ENCODE measurements at places on chromosomes 11 and 22.

DNA sequence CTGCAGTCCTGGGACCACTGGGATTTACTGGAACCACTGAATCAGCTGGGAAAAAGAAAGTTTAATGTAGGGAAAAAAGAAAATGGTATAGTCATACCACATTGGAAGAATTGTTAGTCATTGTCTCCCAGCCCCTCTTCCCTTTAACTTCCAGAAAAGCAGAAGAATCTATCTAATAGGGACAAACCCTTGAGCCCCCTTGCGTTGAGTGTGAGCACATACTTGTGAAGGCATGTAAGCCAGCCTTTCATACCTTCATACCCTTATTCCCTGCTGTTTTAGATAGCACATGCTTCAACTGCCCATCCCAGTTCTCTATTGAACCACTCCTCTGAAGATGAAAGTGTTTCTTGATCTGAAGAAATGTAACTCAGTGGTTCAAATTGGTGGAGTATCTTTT lies 6.6 kb downstream of the TREH start:
- DNase-seq: no peak

- no peak for DNase-seq
Measured at GRCh38 chr11:116742104-116742503, 30.7 kb downstream of the BUD13 start.

- no peak for DNase-seq
Measured at GRCh38 chr11:39780131-39780530, 1679.3 kb downstream of the LRRC4C start.

DNA sequence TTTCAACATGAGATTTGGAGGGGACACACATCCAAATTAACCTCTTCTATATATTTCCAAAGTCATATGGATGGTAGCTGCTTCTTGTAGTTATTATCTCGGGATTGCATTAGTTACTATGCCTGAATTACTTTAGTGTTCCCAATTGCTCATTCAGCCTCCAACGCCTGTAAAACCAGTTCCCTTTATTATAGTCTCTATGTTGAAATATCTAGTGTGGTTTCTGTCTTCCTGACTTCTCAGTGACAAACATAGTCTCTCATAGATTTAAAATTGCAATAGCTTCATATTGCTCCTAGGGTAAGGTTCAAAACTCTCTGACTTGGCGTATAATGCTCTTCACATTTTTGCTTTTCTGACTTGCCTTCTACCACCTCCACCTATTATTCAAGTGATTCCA lies 366.4 kb downstream of the CASP12 start:
- no peak for DNase-seq

- no peak for DNase-seq
Measured at GRCh38 chr11:108793138-108793537, 128.3 kb downstream of the DDX10 start.

- DNase-seq: no peak
Measured at GRCh38 chr11:120694726-120695125, 183.2 kb downstream of the GRIK4 start.

DNA sequence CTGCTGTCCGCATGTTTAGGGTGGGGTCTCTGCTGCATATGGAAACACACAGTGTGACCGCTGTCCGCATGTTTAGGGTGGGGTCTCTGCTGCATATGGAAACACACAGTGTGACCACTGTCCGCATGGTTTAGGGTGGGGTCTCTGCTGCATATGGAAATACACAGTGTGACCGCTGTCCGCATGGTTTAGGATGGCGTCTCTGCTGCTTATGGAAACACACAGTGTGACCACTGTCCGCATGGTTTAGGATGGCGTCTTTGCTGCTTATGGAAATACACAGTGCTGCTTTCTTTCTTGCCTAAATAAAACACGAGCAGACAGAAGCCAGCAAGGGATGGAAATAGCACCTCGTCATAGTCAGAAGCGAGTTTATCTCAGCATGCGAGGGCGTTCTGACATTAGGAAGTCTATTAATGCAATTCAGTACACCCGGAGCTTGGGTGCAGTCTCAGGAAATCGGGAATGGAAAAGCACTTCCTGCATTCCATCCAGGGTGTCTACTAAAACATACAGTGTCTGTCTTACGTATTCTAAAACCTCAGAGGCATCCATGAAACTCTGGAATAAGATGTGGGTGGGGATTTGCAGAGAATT lies 32.6 kb upstream of the TOLLIP start:
- peak; percentile 50 for DNase-seq
